GM13977 (cell line): ENCODE measurements at places on chromosomes 3 and 15.
A peak's percentile ranks its signal among the peaks of the same experiment; 100 is the strongest.

- no peak for DNase-seq
These were observed 13.6 kb downstream of the NISCH start for GRCh38 chr3:52469001-52469400.

DNA sequence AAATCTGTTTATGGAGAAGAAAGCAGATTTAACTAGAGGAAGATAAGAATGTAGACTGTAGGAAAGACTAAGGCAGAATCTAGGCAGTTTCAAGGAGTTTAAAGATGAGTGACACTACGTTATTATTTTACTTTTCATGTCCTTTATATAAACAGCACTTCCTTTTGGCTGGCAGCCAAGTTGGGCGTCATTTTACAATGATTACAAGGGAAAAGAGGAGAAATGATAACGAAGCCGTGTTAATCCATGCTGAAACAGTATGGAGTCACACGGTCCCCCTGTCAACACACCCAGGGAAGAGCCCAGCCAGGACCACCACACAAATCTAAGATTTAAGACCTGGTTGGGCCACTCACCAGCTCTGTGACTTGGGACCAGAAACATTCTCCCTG, 83.7 kb upstream of the NEO1 start:
- no peak for DNase-seq

- DNase-seq = no peak
These were observed 756.7 kb downstream of the NR2F2 start for GRCh38 chr15:97087006-97087741.

DNA sequence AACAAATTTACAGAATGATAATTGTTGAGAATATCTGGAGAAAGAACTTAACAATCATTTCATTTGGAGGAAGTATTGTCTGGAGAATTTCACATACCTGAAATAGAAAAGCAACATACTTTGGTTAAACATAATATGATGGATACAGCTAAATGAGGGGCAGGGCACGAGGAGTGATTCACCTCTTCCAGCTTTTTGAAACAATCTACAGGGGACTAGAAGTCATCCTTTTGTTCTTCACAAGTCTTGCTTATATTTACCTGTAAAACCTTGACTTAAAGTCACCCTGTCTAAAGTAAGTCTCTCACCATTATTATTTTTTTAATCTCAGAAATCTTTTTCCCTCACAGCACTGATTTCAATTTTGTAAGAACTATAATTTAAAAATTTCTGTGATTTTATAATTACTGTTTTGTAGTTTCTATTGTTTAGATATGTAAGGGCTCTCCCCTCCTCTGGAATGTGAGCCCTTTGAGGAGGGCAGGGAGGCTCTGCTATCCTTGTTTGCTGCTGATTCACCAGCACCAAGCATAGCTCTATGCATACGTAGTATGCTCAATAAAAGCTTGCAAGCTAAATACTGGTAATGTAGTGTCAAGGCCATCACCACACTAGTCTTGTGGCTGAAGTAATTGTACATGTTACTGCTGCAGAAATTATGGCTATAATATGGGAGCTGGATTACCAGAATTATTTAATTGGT, 193.9 kb upstream of the THRB start:
- DNase-seq = no peak

DNA sequence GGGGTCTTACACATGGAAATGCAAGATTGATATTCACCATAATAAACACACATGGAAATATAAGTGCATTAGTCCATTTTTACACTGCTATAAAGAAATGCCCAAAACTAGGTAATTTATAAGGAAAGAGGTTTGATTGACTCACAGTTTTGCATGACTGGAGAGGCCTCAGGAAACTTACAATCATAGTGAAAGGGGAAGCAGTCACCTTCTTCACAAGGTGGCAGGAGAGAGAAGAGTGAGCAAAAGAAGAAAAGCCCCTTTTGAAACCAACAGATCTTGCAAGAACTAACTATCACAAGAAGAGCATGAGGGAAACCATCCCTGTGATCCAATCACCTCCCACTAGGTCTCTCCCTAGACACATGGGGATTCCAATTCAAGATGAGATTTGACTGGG, 111.7 kb upstream of the TP63 start:
- no peak for DNase-seq

DNA sequence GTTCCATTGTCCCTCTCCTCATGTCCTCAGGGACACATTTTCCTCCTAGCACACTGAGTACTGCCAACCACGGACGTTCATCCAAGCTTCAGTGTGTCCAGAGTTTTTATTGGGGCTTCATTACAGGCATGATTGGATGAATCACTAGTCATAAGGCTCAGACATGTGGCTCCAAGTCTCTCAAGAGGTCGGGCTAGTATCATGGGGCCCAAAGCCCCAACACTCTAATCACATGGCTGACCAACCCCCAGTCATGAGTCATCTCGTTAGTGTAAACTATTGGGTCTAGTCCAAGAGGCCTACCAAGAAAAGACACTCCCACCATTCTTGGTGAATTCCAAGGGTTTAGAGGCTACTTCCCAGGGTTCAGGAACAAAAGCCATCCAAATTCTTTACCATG, 4.4 kb downstream of the TERC start:
- DNase-seq = no peak

DNA sequence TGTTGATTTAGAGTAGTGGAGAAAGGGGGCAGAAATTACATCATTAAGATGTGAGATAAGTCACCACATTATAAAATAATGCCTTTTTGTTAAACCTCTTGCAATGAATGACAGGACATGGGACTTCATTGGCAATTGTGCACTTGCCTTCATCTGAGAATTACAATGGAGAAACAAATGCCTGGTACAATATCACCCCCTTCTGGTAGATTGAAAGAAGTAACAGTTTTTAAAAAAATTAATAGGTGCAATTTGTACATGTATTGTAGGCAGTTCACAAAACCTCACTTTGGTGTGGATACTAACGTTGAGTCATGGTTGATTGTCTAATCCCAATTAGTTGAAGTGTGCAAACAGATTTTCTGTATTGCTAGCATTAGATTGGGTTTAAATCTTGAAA, 4.6 kb upstream of the P2RY14 start:
- peak; percentile 51 for DNase-seq

DNA sequence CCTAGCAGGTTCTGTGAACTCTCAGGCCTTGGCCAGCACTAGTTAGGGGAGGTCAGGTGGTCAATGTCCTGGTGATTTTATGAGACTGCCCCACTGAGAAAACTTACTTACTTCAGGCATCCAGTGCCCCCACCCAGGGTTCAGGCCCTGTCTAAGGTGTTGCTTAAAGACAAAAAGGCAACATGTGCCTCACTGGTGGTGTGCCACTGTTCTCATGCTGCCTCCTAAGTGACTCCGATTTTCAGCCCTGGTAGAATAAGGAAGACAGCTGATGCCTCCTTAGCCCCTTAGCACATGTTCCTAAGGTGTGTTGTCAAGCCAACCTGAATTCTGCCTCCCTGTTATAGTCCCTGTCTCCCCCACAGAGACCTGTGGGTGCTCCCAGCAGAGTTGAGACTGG, 5.3 kb downstream of the RBM15B start:
- DNase-seq = no peak

DNA sequence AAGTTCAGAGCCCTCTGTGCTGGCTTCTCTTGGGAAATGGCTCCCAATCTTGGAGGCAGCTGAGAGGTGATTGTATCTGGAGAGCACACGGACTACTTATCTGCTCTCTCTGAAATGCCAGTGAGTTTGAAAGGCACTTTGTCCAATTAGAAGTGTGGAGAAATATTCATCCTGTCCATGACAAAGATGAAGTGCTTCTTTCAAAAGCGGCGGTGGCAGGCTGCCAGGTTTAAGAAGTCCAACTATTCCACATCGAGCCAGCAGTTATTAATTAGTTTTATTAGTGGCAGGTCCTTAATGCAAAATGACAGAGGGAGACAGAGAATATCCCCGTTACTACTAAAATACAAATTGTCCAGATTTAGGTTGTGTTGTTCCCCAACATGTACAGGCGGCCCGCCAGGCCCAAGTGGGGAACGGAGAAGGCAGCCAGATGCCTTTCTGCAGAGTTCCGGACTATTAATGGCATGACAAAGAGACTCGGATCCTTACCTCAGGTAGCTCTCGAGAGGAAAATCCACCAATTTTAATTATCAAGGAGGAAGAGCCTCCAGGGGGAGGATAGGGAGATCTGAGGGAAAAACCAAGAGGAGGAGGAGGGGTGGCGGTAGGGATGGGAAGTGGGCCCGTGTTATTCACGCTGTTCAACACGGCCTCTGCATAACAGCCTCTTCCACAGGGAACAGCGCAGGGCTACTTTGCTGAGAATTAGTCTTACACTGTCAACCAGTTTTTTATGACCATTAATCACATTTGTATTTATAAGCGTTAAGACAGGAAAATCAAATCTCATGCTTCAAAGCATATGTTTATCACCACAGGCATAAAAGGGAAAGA, 42.0 kb downstream of the RORA start:
- no peak for DNase-seq

GRCh38 chr3:49352890-49353421, 5.2 kb downstream of the GPX1 start:
- DNase-seq = no peak

DNA sequence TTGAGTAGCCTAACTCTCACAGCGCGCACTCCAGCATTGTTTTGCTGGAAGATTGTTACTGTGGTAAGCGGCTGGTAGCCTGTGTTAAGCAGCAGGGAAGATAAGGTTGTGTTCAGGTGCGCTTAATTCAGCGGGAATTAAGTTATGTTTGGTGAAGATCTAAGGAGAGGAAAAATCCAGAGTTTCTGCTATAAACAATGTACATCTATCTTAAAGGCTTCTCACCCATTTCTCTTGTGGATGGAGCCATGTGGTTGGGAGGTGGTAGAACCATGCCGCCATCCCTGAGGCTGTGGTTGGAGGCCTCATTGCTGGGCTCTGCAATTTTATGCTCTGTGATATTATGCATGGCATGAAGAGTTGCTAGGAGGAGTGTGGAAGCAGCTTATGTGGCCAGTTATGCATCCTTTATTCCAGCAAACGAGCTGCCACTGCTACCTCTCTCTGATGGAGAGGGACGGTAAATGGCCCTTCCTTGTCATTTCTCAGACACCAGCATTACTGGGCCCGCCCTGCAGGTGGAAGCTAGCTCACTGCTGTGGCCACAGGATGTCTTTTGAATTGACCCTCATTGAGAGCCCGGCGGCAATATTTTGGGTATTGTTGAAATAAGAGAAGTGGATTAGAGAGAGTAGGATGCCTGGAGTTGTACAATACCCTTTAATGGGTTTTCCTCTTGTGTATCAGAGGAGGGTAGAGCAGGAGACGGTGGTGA, 1.3 kb downstream of the MINAR1 start:
- no peak for DNase-seq

DNA sequence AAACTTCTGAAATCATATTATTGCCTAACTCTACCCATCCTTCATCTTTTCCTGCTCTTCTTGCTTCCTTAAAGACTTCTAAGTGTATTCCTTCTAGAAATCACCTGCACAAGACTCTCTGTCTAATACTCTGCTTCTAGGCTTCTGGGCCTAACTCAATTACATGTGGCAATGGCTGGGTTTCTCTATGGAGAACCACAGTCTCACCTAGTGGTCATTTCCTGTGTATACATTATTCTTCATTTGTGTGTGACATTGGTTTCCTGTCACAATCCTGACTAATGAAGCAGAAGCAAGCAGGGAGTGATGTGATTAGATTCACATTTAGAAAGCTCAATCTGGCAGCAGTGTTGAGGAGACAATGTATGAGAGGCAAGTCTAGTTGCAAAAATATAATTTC, 16.9 kb upstream of the CLDN1 start:
- DNase-seq = peak; percentile 31

DNA sequence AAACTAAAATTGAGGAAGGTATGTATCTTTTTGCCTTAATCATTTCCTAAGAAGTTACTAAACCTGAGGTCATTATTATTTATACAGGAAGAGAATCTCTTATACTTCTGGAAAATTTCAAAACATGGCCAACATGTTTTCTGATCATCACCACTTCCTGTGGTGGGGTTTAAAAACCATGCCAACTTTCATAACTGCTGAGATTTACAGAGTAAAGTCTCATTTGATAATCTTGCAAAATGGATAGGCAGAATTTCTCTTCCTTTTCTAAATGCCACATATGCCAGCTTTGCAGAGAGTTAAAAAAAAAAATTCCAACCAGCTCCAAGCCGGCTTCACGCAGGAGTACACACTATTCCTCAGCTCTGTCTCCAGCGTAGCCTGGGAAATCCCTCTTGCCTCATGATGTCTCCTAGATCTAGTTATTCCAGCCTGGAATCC, 124.3 kb upstream of the SPRED1 start:
- no peak for DNase-seq

GRCh38 chr3:38487323-38487722, 8.8 kb upstream of the EXOG start:
- peak; percentile 51 for DNase-seq

- no peak for DNase-seq
These were observed 26.1 kb upstream of the GFM1 start for GRCh38 chr3:158617982-158618875.

DNA sequence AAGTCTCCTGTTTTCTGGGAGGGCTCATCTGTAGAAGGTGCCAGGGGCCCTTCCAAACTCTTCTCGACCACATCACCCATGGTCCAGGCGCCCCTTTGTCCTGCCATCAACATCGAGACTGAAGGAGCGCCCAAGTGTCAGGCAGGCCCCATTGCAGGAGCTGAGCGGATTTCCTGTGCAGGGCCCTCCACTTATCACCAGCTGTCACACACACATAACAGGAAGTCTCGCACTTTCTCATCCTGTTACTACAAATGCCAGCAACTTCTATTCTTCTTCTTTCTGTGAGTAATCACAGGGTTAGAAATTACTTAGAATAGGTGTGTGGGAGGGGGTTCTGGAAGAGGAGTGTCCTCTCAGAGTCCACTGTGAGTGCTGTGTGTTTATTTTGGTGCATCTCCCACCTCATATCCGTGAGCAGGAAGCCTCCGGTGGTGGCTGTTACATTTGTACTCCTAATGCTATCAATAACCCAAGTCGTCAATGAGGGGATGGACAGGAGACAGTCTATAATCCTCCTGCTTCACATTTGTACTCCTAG, at the start of gene KLHL6:
Gene KLHL6, minus strand, starts transcription at position 166 of the 541 bp plus-strand sequence. Its CDS starts 53 bp downstream, at position 113.
- peak; percentile 83 for DNase-seq

DNA sequence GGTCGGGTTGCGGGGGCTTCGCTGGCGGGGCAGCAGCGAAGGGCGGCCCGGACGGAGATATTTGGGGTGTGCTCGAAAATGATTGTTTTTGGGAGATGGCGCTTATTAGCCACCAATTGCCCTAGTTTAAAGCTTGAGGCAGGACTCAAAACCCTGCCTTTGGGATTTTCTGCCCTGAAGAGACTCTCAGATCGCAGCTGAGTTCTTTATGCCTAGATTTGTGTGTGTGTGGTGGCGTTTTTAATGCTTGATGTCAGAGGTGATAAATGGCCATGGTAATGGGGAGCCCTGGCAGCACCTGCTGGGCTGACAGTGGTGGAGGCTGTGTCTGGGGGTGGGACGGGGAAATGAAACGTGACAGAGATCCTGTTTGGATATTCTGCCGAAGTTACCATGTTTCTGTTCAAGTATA, 604 bp downstream of the KCTD6 start:
- peak; percentile 55 for DNase-seq

GRCh38 chr3:170513642-170514041, 72.2 kb downstream of the SLC7A14 start:
- DNase-seq = no peak
